ENCODE measurements at places on chromosomes 5 and 9.

DNA sequence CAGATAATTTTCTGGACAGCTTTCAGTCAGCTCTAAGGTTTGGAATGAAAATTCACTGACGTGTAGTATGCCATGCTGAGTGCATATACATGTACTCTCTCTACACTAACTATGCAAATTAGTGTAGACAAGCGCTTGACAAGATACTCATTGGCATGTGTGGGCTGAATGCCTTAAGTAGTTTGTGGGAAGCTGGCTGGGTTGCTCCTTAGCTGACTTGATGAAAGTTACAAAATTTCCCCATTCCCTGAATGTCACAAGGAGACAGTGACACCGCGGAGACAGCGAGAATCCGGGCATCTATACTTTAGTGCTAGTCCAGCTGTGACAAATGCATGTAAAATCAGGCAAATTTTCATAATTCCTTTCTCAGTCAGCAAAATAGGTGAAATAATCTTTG lies 51.6 kb upstream of the C5orf46 start:
- no peak for DNase-seq

- no peak for DNase-seq
These were observed 59.1 kb downstream of the BOD1 start for GRCh38 chr5:173557123-173557903.

DNA sequence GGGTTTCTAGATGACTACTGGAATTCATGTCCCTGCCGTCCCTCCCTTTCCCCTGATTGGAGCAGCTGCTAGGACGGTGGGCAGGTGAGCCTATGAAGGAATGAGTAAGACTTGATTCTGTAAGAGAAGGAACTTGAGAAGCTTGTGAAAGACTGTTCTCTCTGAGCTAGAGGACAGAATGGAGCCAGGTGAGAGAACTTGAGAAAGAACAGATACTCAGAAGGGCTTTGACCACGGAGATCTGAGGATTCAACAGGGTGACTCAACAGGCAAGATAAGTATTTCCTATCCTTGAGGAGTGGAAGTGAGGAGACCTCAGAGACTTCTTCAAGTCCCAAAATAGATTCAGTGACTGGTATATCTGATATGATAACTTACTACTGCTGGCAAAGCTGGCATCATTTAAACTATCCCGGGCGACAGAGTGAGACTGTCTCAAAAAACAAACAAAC lies 41.9 kb downstream of the HSDL2 start:
- no peak for DNase-seq

DNA sequence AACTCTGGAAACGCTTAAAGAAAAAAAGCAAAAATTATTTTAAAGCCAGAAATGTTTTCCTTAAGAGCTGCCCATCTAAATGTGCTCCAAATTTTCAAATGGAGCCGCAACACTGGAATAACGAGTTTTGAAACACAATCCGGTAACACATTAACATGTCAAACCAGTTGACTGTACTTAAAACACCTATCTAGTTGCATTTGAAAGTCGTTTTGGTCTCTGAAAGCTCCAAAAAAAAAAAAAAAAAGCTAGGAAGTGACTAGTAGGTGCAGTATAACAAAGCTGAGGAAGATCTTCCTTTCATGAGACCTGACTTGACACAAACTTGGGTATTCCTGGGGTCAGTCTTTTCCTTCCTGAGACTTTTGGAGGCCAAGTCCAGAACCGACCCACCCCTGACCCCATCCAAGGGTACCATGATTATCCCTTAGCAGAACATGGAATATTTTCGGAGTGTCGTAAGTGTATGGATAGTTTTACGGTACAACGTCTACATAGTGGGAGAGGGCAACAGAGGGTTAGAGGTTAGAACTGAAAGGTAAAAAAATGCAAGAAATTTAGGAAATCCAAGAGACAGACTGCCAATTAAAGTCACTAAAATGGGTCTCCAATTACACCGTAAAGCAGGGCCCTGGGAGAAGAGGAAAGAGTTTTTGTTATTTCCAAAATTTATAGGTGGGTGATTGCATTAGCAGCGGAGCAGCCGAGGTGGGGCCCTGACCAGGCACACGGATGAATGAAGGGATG lies 812 bp downstream of the CETN3 start:
- no peak for DNase-seq

GRCh38 chr9:92138157-92138959 lies 23.1 kb upstream of the SPTLC1 start:
- peak; percentile 53 for DNase-seq

DNA sequence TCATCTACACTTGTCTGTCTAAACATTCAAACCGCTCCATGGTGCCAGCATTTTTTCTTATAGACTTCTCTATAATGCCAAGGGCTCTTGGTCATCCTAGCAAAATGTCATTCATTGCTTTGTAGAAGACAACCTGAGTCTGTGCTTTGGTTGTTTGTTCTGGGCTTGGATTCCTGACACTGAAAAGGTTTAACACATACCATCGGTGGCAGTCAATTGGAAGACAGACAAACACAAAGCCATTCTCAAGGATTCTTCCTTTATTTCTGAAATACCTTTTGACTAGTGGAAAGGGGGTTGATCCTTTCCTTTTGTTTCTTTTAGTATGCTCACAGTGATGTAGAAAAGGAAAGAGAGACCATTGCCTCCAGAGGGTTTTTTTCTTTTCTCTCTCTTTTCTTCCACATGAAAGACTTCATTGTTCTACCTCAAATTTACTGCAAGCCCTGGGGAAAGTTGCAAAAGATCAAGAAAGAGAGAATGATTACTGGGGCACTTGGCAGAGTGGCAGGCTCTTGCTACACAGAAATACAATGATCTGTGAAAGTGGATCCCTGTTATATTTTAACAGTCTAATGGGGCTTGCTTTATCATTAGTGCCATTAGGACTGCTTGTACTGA lies 66.4 kb upstream of the TMC1 start:
- DNase-seq = no peak

DNA sequence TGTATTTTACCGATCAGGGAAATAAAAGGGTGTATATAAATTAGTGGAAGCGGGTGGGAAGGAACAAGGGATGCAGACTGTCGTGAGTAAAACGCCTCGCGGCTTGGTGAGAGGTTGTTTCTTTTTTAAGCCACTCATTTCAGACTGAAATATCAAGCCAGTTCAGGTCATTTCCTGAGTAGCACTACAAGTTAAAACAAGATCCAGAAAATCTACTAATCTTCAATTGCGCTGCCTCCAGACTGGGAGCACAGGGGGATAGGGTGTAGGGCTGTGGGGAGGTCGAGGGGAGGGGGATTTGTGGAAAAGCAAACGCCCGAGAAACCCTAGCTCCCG lies 140.8 kb downstream of the TSSK1B start:
- DNase-seq = no peak
